ENCODE measurements at places on chromosomes 4 and X. TPM values are rescaled to one million over a fixed set of nuclear protein-coding genes. Genes with fewer than 3 reads are reported as not detected.

DNA sequence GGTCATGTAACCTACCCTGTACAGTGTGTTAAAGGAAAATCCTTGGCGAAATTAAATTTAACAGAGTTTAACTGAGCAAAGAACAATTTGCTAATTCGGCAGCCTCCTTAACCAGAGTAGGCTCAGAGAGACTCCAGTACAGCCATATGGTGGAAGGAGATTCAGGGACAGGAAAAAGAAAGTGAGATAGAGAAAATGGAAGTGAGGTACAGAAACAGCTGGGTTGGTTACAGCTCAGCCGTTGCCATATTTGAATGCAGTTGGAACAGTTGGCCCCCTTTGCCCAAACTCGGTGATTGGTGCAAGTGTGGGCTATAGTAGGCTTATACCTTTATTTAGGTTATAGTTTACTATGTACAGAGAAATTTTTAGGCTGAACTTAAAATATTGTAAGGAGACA is 48.8 kb upstream of the GBA3 start:
- no peak for DNase-seq

DNA sequence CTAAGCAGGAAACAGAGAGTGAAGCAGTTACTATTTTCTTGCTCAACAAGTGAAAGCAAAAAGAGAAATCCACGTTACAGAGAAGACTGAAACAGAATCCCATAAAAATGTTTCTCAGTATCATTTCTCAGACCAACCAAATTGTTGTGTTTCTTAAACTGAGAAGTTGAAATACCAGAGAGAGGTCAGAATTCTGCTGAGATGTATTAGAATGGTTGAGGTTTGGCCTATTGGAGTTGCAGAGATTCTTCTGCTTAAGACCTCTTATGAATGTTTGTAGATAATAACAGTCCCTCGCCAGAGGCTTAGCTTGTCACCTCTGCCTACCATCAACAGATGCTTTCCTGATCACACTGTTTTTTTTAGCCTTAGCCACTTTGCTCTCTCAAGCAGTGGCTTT is 481.4 kb downstream of the TRIML1 start:
- DNase-seq: no peak

The CENPE gene
- total RNA-seq: 1.8 TPM

The AMBN gene
- not detected for total RNA-seq

The NHS gene
- total RNA-seq: under 0.01 TPM

DNA sequence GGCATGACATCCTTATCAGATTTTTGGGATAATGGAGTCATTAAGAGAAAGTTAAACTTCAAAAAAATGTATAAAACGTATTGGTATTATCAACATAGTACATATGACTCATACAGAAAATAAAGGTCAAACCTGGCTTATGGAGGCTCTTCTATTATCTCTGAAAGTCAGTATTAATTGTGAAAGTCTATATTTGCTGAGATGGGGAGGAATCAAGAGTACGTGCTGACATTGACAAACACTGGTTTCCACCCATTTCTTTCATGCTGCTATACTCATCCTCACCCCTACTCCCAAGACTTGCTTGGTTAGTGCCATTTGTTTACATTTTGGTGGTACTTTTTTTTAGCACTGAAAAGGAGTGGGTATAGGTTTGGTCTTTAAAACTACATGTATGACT is 30.8 kb upstream of the PLA2G12A start:
- no peak for DNase-seq

DNA sequence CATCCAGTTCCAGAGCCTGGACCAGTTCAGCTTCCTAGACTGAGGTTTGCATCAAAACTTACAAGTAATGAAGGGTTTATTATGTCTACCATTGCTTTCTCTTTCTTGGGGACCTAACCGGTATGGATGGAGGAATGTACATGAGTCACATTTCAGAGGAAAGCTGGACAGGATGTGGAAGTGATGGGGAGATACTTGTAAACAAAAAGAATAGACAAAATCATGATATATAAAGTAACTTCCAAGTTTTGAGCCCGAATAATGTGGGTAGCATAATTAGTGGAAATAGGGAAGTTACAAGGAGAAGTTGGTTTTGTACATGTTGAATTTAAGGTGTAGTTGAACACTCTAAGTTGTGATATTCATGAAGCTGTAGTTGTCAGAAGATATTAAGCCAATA is 15.0 kb downstream of the FNIP2 start:
- peak; percentile 78 for DNase-seq

- DNase-seq: no peak
These were observed 9.4 kb downstream of the TASL start for GRCh38 chrX:30568136-30568535.

DNA sequence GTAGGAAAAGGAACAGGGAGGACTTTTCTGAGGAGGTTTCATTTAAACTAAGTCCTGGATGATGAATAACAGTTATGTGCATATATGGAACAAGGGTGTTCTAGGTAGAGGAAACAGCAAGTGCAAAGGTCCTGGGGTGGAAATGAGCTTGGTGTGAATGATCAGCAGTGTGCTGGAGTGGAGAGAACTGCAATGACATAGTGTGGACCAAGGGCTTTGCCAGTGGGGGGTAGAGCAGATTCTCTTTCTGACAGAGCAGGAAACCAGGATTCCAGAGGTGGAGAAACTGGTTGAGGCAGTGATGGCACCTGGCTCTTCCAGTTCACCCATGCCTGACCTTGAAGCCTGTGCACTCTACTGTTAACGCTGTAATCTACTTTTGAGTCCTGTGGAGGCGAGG is 1.7 kb downstream of the PPP1R3F start:
- DNase-seq: no peak

DNA sequence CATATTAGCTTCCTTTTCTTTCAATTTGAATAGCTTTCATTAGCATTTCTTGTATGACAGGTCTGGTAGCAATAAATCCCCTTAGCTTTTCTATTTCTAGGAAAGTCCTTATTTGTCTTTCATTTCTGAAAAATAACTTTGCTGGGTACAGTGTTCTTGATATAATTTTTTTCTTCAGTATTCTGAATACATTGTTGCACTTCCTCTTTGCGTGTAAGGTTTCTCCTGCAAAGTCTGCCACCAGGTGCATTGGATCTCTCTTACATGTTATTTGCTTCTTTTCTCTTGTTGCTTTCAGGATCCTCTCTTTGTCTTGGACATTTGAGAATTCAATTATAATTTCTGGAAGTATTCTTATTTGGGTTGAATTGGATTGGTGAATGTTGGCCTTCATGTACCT is 663.7 kb downstream of the GRXCR1 start:
- DNase-seq: no peak

DNA sequence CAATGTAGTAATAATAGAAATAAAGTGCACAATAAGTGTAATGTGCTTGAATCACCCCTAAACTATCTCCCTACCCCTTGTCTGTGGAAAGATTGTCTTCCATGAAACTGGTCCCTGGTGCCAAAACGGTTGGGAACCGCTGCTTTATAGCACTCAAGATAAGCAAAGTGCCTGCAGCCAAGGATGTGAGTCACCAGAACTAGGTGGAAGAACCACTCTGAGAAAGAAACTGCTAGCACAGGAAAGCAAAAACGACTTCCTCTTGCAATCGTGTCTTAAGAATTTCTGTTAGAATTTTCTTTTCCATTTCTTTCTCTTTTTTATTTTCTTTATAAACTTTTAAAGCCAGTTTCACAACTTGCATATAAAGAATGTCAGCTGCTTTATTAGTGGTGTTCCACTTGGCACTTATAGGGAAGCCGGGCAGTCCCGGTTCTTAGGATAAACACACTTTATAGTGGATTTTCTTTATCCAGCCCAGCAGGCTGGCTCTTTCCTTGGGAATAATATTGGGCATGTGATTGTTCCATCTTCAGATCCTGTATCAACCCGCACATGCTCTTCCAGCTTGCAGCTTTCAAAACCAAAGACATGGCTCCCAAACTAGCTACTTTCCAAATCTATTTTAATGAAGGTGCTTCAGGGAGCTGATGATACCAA is 32.3 kb upstream of the CXCL8 start:
- no peak for DNase-seq

DNA sequence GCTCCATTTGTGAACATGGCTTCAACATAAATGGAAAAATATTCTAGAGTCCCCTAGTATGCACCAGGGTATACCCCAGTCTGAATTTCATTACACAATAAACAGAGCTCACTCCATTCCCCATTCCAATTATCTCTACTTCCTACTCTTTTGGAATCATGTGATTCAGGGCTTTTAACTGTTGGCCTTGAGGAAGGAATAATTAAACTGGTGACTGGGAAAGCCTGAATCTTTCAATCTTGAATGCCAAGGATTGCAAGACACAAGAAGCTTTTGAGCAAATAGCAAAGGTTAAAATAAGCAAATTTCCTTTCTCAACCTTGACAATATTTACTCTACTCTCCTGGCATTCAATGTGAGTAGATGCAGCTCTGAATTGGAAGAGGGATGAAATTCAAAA is 77.5 kb upstream of the INPP4B start:
- no peak for DNase-seq

- no peak for DNase-seq
These were observed 232.4 kb downstream of the PPP3CA start for GRCh38 chr4:101114936-101115372.

DNA sequence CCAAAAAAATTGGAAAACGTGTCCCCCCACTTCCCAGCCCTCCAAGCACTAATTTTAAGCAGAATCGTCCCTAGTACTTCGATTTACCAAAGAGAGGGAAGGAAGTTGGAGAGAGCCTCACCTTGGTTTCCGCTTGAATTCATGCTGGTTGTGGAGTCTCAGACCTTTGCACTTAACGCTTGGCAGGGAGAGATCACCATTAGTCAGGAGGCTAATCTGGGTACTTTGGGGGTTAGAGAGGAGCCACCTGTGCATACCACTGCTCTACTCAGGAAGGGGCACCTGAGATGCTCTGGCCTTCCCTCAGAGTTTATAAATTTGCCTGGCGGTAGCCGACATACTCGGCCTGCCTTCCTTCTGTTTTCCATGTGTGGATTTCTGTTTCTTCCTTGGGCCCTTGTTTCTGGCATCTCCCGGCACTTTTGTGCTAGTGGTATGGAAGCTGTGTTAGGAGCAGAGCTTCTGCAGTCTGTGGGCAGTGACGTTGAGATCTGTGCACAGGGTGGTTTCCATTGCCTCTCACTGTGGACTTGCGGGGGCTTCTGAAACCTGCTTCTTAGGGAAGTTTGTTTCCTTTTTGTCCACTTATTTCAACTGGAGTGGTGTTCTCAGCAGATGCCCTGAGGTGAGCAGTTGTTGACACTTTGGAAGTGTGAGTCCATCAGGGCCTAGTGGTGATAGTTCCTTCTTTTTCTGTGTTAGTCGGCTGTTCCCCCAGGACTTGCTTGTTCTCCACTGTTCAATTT is 104.2 kb downstream of the TMEM131L start:
- DNase-seq: no peak

DNA sequence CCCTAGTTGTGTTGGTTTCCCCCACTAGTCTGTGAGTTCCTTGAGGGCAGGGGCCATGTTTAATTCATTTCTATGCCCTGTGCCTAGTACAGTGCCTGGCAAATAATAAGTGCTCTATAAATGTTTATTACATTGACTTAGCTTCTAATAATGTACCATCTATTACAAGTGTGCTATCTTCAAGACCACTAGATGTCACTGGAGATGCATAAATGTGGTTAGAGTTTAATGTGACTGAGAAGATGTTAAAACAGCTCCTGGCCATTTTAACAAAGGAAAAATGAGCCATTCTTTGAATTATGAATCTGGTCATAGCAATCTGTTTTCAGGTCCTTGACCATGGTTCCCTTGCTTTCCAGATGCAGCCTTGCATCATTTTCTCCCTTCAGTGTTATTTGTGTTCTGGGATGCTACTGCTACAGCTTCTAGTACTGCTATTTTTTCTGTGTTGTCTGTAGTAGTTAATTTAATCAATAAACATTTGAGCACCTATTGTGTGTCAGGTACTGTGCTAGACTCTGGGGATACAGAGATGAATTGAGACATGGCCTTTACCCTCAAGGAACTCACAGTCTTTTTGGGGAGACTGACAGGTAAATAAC is 43.2 kb downstream of the SLC9A6 start:
- DNase-seq: peak; percentile 76

- DNase-seq: no peak
These were observed 116.5 kb upstream of the RBPJ start for GRCh38 chr4:26204249-26204825.

The KDM6A gene
- 16.8 TPM for total RNA-seq

The MMRN1 gene
- total RNA-seq: 1,427 TPM

DNA sequence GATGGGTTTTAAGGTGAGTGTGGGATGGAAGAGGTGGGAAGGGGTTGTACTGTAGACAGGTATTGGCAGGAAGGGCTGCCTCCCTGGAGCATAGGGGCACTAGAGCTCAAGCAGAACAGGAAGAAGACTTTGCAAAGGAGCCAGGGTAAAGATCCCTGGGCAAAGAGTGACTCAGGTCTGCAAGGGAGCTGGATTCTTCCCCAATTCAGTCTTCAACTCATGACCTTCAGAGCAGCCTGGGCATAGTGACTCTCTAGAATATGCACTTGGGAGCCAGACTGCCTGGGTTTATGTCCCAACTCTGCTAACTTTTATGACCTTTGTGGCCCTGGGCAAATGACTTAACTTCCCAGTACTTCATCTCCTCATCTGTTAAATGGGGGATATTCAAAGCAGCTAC is 4.0 kb downstream of the LONRF3 start:
- DNase-seq: no peak

DNA sequence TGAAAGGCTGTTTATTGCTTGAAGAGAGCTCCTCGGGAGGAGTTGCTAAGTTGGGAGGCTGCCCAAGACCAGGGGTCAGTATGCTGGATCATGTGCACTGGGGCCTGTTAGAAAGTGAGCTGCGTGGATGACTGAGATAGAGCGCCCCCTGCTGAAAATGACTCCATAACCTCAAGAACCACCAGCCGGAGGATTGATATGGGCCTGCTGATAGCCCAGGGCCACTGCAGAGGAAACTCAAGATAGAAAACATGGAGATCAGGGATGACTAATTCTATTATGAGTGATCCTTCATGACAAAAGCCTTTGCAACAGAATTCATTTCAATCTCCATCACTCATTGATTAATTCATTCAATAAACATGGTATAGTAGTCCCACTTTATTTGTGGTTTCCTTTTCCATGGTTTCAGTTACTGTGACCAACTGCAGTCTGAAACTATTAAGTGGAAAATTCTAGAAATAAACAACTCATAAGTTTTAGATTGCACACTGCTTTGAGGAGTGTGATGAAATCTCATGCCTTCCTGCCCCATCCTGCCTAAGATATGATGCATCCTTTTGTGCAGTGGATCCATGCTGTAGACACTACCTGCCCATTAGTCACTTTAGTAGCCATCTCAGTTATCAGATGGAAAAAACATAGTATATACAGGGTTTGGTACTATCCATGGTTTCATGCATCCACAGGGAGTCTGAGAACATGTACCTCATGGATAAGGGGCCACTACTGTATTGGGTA is 126.7 kb upstream of the MBNL3 start:
- DNase-seq: peak; percentile 63

GRCh38 chr4:3480528-3481112 is 17.5 kb downstream of the DOK7 start:
- DNase-seq: peak; percentile 71

- peak; percentile 32 for DNase-seq
These were observed 98.5 kb upstream of the FAM47C start for GRCh38 chrX:36909676-36910030.

GRCh38 chr4:164482758-164483157 is 271.2 kb upstream of the SMIM31 start:
- no peak for DNase-seq

All from lung microvascular endothelial cell (primary cell).